ENCODE measurements at places on chromosomes 4 and X.

- DNase-seq = no peak
These were observed 634.6 kb upstream of the FTHL17 start for GRCh38 chrX:31706466-31706865.

GRCh38 chr4:36138220-36138619 lies 106.1 kb downstream of the ARAP2 start:
- no peak for DNase-seq

- peak; percentile 71 for DNase-seq
These were observed 151.7 kb upstream of the TBL1X start for GRCh38 chrX:9312922-9313867.

- no peak for DNase-seq
These were observed 608.6 kb upstream of the AADAT start for GRCh38 chr4:170698334-170698733.

GRCh38 chrX:119236623-119237561 lies 807 bp downstream of the PGRMC1 start:
- peak; percentile 67 for DNase-seq

DNA sequence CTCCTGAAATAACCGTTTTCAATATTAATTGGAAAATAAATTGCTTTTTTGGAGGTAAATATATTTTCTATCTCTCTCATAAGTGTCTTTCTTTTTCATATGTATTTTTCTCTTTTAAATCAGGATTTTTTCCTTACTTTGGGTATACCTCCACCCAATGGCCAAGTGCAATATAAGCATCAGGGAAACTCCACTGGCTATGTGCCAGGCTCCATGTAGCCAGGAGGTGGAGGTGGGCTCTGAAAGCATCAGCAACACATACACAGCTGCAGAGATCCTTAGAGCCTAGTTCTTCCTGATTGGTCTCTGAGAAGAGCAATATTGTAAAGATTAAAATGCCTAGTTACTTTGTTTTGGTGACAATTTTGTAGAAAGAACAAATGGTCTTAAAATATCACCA lies 3.4 kb downstream of the GABRA2 start:
- DNase-seq = no peak

GRCh38 chrX:150848914-150849365 lies 49.5 kb downstream of the CD99L2 start:
- peak; percentile 62 for DNase-seq

GRCh38 chr4:1328267-1329155 lies 18.5 kb upstream of the UVSSA start:
- DNase-seq = no peak

DNA sequence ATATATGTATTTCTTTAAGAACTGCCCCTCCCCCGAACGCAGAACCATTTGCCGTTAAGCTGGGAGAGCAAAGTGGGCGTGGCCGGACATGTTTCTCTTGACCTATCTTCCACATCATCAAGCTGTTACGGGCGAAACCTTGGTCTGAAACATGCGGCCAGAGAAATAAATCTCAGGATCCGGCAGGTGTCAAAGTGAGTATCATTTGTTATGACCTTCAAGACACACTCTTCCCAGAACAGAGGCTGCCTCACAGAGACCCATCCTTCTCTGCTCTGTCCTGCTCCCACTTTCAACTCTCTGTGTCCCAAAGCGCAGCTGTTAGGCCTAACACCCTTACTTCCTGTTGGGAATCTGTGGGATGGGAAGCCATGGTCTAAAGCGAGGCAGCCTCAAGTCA lies at the start of gene MAGEB18:
TSS of gene MAGEB18 (plus strand) at position 70 of the 400 bp plus-strand sequence. CDS start 643 bp downstream, outside the sequence.
- DNase-seq = no peak

DNA sequence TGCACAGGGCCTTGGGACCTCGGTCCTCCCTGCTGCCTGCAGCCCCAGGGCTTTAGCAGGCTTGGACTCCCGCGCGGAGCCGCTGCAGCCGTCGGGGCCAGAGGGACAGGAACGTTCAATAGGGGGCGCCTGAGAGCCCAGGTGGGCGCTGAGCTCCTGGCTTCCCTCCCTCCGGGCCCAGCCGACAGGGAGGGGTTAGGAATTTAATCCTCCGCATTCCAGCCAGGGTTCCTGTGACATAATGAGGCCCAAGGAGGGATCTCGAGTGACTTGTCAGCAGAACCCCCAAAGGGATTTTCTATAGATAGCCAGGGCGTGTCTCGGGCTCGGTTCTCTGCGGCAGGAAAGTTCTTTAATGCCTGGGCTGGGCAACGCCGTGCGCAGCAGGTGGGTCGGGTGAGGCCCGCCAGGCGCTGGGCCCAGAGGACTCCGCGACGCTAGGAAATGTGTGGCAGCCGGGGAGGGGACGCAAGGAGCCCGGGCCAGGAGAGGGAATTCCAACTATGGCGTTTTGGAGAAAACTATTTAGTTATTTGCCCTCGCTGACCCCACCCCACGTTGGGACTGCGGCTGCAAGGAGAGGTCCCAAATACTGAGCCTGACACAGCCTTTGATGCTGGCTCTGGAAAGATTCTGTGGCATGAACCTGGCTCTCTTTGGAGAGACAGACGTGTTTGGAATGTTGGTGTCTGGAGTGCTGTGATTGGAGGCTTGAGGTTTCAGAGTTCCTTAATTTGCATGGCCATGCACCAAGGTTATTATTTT lies 285.2 kb upstream of the GATB start:
- no peak for DNase-seq

GRCh38 chr4:86942185-86942666 lies 7.4 kb downstream of the AFF1 start:
- no peak for DNase-seq

- DNase-seq = no peak
These were observed 578 bp upstream of the DKK2 start for GRCh38 chr4:107036584-107037198.

GRCh38 chr4:40409835-40410234 lies 74.7 kb downstream of the CHRNA9 start:
- DNase-seq = no peak

DNA sequence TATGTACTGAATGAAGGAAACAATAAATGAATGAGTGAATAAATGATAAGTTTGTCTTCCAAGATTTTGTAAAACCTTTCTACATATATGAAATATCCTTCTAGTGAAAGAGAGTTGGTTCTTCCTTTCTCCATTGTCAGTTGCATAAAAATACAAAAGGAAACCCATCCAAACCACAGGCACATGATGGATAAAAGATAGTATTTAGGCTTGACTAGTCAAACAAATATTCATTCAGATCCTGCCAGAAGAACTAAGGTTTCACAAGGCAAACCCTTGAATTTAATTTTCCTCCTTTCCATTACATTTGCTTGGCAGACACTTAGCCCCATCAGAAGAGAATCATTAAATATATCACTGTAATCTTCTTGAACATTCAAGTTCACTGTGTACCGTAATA lies 208.4 kb downstream of the COL25A1 start:
- no peak for DNase-seq

DNA sequence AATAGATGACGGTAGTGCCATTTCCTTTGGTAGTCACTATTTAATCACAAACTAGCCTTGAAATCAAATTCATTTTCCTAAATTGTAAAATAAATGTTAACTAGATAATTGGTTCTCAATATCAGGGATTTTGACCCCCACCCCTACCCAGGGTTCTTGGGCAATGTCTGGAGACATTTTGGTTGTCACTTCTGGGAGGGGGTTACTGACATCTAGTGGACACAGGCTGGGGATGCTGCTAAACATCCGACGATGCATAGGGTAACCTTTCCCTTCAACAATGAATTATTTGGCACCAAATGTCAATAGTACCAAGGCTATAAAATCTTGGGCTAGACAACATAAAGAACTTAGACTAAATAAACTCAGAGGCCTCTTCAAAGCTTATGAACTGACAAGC lies 285.8 kb upstream of the TRPC5 start:
- no peak for DNase-seq

DNA sequence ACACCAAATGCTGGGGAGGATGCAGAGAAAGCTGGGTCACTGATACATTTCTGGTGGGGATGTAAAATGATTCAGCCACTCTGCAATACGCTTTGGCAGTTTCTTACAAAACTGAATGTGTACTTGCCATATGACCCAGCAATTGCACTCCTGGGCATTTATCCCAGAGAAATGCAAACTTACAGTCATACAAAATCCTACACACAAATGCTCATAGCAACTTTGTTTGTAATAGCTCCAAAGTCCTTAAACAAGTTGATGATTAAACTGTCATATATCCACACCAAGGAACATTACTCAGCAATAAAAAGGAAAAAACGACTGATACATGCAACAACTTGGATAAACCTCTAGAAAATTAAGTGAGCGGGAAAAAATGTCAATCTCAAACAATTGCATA lies 12.3 kb downstream of the MID1 start:
- no peak for DNase-seq

- DNase-seq = no peak
These were observed 336.1 kb downstream of the UNC5C start for GRCh38 chr4:95212692-95213091.

DNA sequence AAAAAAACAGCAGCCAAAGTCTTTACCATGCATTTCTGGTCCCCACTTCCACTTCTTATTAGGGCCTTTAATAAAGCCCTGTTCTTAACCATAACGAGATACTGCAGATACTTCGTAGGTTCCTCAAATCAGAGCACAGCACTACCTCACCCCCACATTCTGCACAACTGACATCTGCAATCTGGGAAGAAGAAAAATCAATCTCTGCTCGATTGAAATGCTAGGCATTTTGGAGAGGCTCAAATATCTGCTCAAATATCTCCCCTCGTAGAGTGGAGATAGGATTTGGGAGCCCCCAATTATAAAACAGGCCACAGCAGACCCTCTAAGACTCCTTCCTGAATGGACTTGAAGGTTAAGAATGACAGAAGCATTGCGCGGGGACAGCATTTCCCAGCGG lies 40.3 kb upstream of the CENPU start:
- no peak for DNase-seq

GRCh38 chr4:112370466-112370865 lies 73.3 kb downstream of the ALPK1 start:
- no peak for DNase-seq

- no peak for DNase-seq
These were observed 38.1 kb upstream of the CXorf38 start for GRCh38 chrX:40685362-40685918.

- DNase-seq = no peak
These were observed 55.5 kb upstream of the PAK3 start for GRCh38 chrX:111040377-111041017.

Measured in natural killer cell treated with Interleukin-12 subunit alpha and Interleukin-12 subunit beta and Interleukin-15 and Interleukin-18, amount 100 ng/mL, for 72 hours (primary cell).